Dermis microvascular lymphatic vessel endothelial cell (primary cell): ENCODE measurements at places on chromosomes 6 and 20. TPM values are rescaled to one million over a fixed set of nuclear protein-coding genes. Genes with fewer than 3 reads are reported as not detected.

Gene SLC29A1
- total RNA-seq = 27.3 and 37.0 TPM in 2 replicates

Gene TRIM40
- total RNA-seq = not detected in 2 replicates

Gene LHFPL5
- not detected in 2 replicates for total RNA-seq

Gene SOBP
- total RNA-seq = 0.26 and 2.5 TPM in 2 replicates

Gene WASF1
- 6.8 and 9.5 TPM in 2 replicates for total RNA-seq

Gene TFAP2B
- total RNA-seq = not detected in 2 replicates

Gene SIRPG
- total RNA-seq = not detected in 2 replicates

Gene CLPSL2
- not detected in 2 replicates for total RNA-seq

Gene PRSS16
- total RNA-seq = not detected in 2 replicates

Gene POU5F1
- not detected in 2 replicates for total RNA-seq

Gene NCOA6
- total RNA-seq = 3.3 and 5.3 TPM in 2 replicates

Gene SCRT2
- not detected in 2 replicates for total RNA-seq
